ENCODE measurements at places on chromosomes 4 and X.

GRCh38 chrX:38052096-38052495, 45.7 kb downstream of the SYTL5 start:
- DNase-seq: peak; percentile 35

- no peak for DNase-seq
Observed at GRCh38 chrX:11793734-11794133, 35.7 kb downstream of the MSL3 start.

GRCh38 chr4:169314906-169315305, 44.1 kb upstream of the SH3RF1 start:
- DNase-seq: no peak

- DNase-seq: no peak
Observed at GRCh38 chrX:136797787-136798186, 17.1 kb upstream of the ARHGEF6 start.

- DNase-seq: no peak
Observed at GRCh38 chrX:143306991-143307937, 210.0 kb downstream of the SPANXN3 start.

- no peak for DNase-seq
Observed at GRCh38 chr4:27759611-27760575, 899.3 kb downstream of the STIM2 start.

DNA sequence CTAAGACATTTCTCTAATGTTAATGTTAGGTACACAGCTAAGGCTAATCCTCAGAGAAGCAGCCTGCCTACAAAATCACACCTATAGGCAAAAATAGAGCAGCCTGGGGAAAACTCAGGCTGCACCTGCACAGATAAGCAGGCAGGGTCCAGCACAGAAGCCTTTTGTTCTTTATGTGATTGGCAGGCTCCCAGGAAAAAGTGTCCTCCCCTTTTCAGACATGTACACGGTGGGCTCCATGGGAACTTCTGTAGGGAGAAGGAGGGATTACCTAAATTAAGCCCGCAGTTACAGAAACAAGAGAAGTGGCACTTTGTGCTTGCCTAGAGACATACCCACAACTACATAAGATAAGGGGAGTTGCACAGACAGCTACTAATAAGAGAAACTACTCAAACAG, 4.0 kb upstream of the HSPA4L start:
- no peak for DNase-seq

DNA sequence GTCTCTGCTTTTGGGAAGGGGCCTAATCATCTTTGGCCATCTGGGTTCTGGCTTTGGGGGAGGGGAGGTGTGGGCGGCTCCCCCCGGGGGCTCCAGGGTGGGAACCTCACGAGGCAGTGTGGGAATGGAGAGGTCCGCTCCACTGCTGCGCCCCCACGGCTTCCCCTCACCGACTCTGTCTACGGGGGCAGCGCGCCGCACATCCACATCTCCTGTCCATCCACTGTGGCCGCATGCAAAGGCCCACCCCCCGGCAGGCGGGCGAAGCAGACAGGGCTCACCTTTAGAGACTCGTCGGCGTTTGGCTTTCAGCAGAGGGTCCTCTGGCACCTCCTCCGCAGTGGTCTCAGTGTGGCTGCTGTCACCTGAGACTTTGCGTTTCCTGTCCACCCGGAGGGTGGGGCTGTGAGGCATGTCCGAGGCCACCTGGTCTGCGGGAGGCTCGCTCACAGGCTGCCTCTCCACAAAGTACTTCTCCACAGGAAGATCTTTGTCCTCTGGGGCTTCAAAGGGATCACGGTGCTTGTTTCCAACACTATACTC, 33.6 kb downstream of the BCOR start:
- no peak for DNase-seq

GRCh38 chr4:135434936-135435335, 1233.3 kb upstream of the PABPC4L start:
- DNase-seq: peak; percentile 58

DNA sequence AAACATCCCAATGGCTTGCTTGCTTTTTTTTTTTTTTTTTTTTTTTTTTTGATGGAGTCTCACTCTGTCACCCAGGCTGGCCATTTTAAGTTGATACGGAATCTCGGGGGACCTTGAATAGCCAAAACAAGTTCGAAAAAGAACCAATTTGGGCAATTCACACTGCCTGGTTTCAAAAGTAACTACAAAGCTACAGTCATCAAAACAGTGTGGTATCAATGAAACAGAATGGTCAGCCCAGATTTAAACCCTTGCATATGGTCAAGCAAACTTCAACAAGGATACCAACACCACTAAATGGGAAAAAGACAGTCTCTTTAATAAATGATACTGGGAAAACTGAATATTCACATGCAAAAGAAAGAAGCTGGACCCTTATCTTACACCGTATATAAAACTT, 41.8 kb downstream of the BRCC3 start:
- no peak for DNase-seq

GRCh38 chr4:26542991-26543390, 40.9 kb upstream of the TBC1D19 start:
- DNase-seq: no peak

DNA sequence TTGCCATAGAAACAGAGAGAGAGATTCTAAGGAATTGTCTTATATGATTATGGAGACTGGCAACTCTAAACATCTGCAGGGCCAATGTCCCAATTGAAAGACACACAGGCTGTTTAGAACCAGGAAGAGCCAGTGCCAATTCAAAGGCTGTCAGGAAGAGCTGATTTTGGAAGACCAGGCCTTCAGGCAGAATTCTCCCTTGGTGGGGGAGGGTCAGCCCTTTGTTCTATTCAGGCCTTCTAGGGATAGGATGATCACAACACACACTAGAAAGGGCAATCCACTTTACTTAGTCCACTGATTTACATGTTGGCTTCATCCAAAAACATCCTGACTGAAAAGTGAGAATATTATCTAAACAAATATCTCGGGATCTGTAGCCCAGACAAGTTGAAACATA, 15.2 kb downstream of the C4orf46 start:
- no peak for DNase-seq

- no peak for DNase-seq
Observed at GRCh38 chrX:39767446-39767845, 330.3 kb downstream of the BCOR start.

DNA sequence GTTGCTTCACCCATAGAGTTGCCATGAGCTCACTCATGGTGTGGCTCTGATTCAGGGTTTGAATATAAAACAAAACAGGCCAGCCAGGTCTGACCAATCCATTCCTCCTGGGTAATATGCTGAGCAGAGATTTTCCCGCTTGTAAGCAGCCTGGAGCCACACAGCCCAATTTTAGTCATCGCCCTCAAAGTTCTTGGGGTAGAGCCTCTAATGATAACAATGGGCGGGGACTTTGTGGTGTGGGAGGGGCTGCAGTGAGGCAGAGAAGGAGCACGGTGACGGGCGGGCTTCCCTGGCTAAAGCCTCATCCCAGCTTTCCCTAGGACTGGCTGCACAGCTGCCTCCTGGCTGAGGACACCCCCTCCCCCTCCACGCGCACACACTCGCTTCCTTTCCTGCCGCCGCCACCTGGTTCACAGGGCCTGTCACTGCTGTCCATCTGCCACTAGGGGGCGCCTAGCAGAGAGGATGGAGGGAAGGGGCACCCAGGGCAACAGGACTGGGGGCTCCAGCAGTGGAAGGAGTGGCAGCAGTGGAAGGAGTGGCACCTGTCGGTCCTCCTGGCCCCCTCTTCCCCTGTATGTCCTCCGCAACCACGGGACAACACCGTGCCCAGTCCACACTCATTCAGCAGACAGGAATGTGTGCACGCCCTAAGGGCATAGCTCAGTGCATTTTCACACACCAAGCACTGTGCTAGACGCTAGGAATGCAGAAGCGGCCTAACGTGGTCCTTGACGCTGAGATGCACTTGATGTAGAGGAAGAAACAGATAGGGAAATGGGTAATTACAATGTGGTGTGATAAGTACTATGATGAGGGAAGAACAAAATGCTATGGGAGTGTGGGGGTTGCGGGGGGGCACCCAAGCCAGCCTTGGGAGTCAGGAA, 26.8 kb downstream of the PRPS1 start:
- peak; percentile 47 for DNase-seq

- no peak for DNase-seq
Observed at GRCh38 chr4:137532869-137533236, 559 bp upstream of the PCDH18 start.

DNA sequence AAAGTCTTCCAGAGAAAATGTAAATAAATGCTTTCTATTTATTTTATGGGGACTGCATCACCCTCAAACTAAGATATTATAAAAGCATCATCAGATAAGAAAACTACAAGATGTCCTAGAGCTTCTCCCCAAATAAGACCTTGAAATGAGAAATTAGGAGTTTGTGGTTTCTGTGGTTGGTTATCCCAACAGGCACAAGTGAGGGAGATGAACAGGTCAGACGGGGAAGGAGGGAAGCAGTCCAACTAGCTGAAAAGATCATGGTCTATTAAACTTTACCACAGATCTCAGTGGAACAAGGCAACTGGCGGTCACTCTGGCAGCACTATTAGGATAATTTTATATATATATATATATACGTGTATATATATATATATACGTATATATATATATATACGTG, 319.3 kb upstream of the GRID2 start:
- DNase-seq: no peak

DNA sequence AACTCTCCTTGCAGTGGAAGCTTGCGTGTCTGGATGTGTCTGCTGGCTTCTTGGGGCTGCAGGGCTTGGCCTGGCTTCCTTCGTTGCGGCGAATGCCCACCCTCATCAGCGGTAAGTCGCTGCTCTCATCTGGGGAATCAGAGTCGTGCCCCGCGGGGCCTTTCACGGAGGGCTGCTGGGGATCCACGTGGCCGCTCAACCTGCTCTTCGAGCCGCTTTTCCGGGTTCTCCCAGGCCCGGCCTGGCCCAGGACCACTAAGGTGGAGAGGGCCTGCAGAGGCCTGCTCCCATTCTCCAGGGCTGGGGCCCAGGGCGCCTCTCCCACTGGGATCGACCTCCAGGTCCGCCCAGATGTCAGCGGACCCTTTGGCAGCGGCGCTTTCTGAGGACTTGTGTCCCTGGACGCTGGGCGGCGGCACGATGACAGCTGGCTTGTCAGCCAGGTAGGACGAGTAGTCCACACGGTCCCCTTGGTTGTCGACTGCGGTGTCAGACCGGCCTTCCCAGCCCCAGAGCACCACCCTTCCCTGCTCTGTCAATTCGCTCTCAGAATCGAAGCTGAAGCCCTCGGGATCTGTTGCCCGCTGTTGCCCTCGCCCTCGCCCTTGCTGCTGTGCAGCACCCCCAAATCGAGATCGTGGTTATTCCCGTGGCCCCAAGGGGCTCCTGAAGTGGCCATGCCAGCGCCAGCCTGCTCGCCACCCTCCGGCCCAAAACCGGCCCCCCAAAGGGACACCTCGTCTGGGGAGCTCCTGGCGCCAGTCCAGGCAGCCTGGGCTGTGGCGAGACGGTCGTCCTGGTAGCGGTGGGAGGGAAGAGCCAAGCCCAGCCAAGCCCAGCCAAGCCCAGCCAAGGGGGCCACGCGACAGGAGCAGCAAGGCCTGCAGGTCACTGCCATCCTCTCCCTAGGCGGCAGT, 37.8 kb upstream of the NHSL2 start:
- DNase-seq: no peak

- DNase-seq: no peak
Observed at GRCh38 chr4:113153529-113154101, 104.2 kb downstream of the ANK2 start.

- no peak for DNase-seq
Observed at GRCh38 chrX:69969460-69969859, 80.3 kb downstream of the AWAT2 start.

- DNase-seq: no peak
Observed at GRCh38 chr4:138344851-138345250, 102.7 kb upstream of the SLC7A11 start.

GRCh38 chr4:36392916-36393315, 111.5 kb downstream of the DTHD1 start:
- no peak for DNase-seq

- DNase-seq: no peak
Observed at GRCh38 chr4:76300012-76300411, 6.5 kb upstream of the STBD1 start.

DNA sequence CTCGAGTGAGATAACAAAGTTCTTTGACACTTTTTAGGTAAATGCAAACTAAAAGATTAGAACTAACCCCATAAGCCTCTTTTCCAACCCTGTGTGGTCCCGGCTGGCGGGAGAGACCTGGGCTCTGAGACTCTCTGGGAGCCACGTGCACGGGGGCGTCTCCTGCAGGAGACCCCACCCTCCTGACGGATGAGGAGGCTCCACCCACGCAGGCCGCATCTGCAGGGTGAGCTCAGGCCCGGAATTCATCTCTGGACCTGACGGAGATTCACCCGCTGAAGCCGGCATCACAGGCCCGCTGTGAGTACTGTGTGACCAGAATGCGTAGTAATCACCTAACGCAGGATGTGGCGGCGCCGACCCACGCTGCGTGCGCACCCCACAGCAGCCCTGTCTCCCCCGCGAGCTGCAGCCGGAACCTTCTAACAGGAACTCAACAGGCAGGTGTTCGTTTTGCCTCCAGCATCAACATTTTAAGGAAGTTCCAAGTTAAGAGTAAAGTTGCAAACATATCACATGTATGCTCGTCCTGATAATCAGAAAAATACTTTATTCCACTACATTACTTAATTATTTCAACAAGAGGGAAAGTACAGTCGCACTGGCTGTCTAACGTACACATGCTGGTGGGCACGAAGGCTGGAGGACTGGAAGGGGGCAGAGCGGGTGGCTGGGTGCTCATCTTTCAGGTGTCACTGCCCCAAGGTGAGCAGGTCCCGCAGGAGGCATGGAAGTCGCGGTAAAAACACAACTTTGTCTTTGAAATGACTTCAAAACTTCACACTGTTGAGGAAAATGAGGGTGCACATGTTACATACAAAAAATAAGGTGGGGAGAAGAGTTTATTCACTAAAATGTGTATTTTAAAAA, 44.5 kb downstream of the FGFRL1 start:
- DNase-seq: no peak

- no peak for DNase-seq
Observed at GRCh38 chrX:129478516-129478915, 44.8 kb downstream of the SMARCA1 start.

DNA sequence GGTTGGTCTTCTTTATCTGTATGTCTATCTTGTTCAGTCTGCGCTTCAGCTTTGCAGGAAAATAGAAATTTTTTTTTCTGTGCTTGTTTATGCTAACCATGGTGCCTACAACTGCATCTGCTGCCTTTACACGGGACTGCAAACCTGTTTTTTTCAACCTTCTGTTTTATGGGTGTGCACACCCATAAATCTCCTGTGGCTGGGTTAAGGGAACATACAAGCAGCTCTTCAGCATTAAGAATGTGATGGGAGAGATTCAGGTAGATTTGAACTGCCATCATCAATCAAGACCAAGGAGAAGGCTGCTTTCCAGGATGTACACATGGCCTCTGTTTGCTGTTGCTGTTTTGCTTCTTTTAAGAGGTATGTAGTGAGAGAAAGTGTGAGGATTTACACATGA, 502.9 kb downstream of the ANKRD50 start:
- DNase-seq: no peak

DNA sequence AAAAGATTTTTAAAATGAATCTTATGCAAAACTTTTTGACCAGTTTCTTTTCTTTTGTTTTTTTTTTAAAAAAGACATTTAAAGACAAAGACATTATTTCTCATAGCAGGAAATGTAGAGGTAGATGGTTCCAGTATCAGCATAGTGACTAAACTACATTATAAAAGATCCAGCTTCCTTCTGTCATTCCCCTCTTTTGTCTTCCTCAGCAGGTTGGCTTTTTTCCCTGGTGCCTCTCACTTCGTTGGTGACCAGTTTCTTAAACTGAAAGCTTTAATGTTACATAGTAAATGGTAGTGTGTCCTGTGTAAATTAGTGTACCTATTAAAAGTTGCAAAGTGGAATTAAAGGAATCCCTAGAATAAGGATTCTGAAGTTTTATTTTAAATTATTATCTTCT, 36.1 kb downstream of the DCK start:
- DNase-seq: no peak

All from amniotic stem cell (primary cell).